ENCODE measurements at places on chromosomes 4 and X.

DNA sequence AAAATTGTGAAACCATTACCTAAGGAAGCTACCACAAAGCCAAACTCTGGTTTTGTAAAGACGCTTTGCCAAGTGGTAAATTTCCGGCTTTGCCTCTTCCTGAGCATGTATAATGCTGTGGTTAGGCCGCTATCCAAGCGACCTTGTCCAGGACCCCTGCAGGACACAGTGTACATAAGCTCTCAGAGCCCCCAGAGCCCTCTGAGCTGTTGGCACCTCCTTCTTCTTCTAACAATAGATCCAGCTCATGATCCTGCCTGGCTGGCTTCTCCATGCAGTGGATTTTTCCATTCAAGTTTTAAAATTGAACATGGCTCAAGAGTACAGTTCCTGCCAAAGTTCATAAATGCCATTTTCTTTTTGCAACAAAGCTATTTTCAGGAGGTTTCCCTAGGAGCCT is 326.7 kb downstream of the MAPK10 start:
- DNase-seq: no peak

GRCh38 chr4:118983831-118984230 is 95.2 kb downstream of the SYNPO2 start:
- DNase-seq: no peak

- DNase-seq: no peak
These were observed 406.8 kb downstream of the PCDH7 start for GRCh38 chr4:31126881-31127398.

DNA sequence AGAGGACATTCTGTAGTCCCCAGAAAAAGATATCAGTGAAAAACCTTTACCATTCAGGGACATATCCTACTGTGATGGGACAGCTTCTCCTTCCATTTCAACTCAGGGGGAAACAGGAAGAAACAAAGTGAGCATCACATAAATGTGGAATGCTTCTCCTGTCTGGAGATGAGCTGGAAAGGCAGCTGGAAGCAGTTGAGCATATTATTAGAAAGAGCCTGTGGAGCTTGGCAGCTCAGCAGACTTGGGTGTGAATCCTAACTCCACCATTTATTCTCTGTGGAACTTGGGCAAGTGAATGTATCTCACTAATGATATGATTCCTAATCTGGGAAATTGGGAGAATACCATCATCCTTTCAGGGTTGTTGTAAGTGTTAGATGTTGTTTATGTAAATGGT is 232.1 kb upstream of the F9 start:
- no peak for DNase-seq

GRCh38 chr4:138192113-138192512 is 50.0 kb downstream of the SLC7A11 start:
- DNase-seq: no peak

DNA sequence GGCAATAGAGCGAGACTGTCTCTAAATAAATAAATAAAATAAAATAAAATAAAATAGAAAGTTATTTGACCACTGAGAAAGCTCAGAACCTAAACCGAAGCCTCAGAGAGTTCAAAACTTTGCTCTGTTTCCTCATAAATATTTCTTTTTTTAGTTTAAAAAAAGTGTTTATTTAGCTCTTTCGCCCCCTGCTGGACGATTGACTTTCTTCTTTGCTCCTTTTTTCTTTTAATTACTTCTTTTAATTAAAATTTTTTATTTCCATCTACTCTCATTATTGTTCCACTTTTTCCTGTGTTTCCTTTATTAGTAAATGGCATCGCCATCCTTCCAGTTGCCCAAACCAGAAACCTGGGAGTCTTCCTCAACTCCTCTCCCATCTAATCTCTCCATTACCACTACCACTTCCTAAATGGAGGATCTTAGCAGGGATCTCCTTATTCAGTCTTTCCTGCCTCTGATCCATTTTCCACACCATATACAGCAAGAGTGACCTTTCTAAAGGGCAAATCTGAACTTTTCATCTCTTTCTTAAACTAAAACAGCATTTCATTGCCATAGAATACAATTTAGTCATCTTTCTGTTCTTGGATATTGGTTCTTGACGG is 728 bp upstream of the IL13RA2 start:
- no peak for DNase-seq

GRCh38 chrX:101171883-101172400 is 47.6 kb upstream of the DRP2 start:
- DNase-seq: no peak

DNA sequence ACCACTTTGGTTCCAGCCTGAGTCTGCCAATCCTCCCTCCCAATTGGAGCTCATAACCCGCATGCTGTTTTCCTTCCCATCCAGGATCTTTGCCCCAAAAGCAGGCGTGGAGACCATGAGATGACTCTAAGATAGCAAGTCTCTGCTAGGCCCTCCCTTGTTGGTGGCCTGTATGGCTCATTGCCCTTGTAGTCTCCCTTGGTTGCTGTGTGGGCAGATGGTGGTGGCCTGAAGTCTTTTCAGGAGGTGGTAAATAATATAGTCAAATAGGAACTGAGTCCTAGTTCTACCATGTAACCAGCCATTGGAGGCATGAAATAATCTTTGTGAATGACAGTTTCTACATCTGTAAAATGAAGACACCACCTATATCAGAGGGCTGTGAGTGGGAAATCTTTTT is 1.2 kb downstream of the ATP6AP1 start:
- no peak for DNase-seq

- DNase-seq: no peak
These were observed 8.5 kb upstream of the SPANXN4 start for GRCh38 chrX:143017272-143017671.

DNA sequence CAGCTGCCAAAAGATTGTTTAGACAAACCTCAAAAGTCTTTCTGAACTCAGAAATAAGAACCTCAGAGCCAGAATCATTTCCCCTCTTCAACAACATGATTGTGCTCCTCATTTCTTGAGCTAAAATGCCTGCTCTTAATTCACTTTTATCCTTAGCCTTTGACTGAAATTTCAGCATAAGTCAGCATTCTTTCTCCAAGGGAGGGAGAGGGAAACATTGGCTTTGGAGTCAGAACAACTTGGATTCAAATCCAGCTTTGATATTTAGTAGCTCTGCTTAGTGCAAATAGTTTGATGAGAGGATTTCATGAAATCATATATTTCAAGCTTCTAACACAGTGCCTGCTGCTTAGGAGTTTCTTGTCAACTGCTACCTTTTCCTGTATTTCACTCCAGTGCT is 484.6 kb upstream of the INTU start:
- DNase-seq: no peak

DNA sequence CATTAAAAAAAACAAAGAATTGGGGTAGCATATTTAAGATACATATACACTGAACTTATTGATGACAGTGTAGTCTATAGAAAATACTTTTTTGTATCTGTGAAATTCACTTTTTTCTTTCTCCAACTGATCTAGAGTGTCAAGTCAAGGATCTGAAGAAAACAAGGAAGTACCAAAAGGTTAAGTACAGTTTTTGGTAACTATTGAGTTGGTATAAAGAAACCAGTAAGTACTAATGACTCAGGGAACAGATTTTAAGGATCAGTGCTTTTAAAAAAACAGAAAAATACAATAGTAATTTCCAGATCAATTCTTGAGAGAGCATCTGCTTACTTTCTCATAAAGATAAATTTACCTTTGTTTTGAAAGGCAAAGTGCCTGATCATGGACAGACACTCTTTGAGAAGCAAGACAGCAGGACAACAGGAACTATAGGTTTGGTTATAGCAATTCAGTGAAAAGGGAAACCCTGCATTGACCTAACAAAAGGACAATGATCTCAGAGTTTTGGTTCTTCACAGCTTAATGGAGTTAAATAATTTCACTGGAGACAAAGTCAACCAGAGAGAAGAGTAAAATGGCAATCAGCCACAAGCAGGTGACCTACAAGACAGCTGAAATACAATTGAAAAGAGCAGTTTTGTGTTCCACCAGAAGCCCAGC is 23.4 kb downstream of the TRMT10A start:
- DNase-seq: no peak

GRCh38 chrX:101427954-101428353 is 19.9 kb downstream of the HNRNPH2 start:
- DNase-seq: no peak

DNA sequence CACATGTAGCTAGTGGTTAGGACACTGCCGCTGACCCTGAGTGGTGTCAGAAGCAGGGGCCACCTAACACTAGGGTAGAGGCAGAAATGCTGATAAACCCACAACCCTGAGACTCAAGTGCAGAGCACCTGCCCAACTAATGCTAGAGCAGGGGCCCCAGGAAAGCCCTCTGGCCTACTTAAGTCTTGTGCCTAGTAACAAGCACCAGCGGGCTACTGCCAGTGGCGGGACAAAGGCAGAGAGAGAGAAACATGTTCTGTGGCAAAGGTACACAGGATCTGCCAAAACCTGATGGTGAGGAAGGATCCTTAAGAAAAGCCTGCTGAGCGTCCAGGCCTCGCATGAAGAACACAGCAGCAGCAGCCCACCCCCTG is 172.4 kb downstream of the PRDM5 start:
- no peak for DNase-seq

DNA sequence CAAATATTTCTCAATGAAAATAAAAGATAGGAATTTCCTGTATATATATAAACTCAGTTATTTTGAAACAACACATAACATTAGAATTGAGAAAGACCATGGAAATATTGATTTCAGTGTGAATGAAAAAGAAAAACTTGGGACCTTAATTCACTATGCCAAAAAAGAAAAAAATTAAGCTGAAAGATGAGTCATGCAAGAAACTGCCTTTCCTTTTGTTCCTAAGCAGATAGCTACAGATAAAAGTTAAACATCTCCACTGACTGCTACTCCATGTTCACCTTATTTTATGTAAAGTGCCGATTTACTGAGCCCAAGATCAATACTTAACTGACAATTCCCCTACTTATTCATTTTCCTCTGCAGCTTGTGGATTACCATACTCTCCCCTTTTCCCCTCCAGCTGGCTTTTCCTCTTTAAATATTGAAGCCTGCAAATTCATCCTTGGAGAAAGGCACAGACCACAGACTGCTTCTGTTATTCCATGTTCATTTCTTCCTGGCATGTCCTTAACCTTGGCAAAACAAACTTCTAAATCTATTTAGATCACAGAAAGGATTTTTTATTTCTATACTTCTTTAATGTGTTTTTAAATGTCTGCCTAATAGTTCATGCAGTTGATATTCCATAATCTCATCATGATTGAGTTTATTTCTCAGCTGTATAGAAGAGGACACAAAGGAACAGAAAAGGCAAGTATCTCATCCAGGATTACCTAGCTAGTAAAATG is 40.5 kb upstream of the YTHDC1 start:
- DNase-seq: no peak

GRCh38 chr4:33975995-33976394 is 2268.3 kb downstream of the ARAP2 start:
- no peak for DNase-seq

DNA sequence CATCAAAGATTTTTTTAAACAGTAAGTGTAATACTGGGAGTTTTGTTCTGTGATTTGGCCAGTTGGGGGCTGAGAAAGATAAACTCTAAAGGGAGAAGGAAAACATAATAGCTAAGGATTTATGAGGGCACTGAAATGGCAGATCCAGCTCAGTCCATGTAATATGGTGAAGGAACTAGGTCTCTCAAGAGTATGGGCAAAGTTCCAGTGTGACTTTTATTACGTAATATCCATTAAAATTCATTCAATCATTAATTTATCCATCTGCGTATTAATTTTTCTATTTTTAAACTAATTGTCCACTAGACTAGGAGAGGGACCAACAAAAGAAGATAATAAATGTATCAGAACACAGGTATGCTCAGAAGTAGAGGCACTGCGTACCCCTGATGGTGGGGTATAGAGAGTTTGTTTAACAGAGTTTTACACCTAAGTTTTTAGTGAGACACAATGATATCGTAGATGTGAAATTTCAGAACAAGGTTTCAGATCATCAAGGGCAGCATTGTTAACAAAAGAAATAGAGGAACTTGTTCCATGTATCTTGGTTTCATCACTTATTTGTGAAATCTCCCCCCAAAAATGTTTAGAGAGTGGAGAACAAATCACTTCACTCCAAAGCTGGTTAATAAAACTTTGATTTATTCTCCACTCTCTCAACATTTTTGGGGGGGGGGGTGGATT is 351.1 kb downstream of the GRXCR1 start:
- no peak for DNase-seq

GRCh38 chr4:76702440-76703122 is 195.4 kb downstream of the SOWAHB start:
- DNase-seq: no peak

- DNase-seq: no peak
These were observed 1070.6 kb downstream of the STPG2 start for GRCh38 chr4:97072666-97073065.

GRCh38 chrX:96440941-96441340 is 243.7 kb upstream of the DIAPH2 start:
- DNase-seq: no peak

DNA sequence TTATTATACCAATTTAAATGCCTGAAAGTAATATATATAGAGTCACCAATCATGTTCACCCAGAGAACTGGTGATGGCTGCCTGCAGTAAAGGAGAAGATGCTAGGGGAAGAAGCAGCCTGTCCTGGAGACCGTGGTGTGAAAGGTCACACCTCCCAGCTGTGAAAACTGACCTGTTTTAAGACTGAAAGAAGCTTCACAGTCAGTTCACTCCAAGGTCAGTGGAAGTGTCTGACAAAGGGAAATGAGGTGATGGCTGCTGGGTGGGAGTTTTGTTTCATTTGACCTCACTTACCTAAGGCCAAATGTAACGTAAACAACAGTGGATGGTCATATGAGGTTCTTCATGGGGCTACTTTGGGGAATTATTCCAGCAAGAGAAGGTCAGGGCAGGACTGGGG is 352.1 kb upstream of the GATB start:
- no peak for DNase-seq

DNA sequence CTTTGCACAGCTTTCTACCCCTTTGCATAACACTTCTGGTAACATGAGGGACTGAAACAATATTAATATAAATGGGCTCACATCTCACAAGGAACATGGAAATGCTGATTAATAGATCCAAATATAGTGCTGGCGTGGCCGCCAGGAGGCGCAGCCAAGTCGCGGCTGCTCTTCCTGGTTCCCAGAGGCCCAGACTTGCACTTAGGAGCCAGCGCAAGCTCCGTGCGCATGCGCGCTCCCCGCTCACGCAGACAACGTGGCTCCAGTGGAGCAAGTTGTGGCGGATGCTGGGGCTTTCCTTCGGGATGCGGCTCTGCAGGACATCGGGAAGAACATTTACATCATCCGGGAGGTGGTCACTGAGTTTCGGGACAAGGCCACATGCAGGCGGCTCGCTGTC is 318.3 kb upstream of the SLC7A11 start:
- no peak for DNase-seq

- DNase-seq: no peak
These were observed 46.6 kb upstream of the TMEM184C start for GRCh38 chr4:147570616-147571015.

GRCh38 chrX:152154050-152154449 is 15.7 kb upstream of the MAGEA10 start:
- no peak for DNase-seq

DNA sequence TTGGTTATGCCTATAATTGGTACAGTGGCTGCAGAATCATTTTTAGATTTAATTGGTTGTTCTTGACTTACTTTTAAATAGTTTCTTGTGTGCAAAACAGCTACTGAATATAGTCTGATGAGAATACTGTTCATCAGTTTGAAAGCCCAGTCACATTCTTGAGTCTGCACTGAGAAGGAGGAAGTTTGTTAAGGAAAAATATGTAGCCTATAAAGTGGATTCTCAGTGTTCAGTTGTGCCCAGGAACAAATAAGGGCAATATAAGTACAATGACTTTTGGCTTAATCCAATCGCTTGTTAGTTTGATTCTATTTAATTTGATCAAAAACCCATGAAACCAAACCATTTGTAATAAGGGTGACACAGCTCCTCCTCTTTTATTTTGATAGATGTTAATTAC is 32.8 kb upstream of the GEMIN8 start:
- DNase-seq: no peak

All from stimulated activated CD8-positive, alpha-beta memory T cell treated with anti-CD3 and anti-CD28 coated beads, Interleukin-7, amount 100 ng/mL, for 4 hours (primary cell).